ENCODE measurements at places on chromosomes 16 and 17.

DNA sequence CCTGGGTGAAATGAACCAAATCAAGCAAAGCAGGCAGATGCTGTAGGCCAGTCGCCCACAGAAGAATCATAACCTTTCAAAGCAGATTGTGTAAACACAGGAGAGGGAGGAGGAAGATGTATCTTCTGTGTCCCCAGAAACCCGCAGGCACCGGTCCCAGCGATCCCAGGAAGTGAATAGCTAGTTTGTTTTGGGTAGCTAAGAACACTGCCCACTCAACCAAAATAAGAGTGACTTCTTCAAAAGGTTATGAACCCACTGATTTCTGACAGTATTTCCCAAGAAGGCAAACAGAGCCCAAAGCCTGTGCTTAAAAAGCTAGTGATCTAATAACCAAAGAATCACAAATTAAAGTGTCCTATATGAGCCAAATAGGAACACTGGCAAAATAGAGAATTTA, 67.8 kb downstream of the GRIN2A start:
- DNase-seq: no peak

DNA sequence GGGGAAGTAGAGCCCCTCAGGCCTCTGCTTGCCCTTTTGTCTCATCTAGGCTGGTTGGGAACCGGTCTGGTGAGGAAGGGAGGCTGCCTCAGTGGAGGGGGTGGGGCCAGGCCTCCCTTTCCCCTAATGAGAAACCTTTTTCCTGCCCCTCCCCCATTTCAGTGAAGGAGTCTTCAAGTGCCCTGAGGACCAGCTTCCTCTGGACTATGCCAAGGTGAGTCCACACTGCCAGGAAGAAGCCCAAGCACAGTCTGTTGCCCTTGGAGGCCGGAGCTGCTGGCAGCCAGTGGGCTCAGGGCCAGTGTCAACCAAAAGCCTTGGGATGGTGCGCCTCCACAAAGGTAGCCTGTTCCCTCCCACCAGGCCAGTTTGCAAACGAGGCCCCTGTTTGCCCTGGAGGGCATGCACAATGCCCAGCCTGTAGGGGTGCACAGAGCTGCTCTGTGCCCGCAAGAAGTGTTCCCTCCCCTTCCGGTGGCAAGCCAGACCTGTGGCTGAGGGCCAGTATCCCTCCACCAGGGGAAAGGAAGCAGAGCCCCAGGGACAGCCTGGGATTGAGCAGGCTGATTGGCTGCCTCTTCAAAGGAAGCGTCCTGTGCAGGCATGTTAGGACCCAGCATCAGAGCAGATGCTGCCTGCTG, 3.4 kb downstream of the TRAF4 start:
- no peak for DNase-seq

- DNase-seq: no peak
Observed at GRCh38 chr17:45841186-45841585, 3.5 kb upstream of the SPPL2C start.

DNA sequence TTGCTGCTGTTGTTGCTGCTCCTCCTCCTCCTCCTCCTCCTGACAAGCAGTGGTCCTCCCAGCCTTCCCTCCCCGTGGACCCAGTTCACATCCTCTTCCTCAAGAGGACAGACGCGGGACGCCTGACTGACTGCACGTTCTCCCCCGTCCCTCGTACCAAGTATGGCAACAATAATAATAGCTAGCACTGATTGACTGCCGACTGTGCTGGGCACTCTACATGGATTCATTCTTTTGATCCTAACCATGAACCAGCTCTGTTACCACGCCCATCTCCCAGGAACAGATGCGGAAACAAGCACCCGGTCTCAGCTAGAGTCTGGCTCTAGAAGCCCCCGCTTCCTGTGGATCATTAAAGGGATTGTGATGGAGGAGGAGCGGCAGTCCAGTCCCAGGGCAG, 78.0 kb downstream of the GNAO1 start:
- DNase-seq: no peak

- DNase-seq: no peak
Observed at GRCh38 chr16:23914946-23915530, 79.3 kb downstream of the PRKCB start.

DNA sequence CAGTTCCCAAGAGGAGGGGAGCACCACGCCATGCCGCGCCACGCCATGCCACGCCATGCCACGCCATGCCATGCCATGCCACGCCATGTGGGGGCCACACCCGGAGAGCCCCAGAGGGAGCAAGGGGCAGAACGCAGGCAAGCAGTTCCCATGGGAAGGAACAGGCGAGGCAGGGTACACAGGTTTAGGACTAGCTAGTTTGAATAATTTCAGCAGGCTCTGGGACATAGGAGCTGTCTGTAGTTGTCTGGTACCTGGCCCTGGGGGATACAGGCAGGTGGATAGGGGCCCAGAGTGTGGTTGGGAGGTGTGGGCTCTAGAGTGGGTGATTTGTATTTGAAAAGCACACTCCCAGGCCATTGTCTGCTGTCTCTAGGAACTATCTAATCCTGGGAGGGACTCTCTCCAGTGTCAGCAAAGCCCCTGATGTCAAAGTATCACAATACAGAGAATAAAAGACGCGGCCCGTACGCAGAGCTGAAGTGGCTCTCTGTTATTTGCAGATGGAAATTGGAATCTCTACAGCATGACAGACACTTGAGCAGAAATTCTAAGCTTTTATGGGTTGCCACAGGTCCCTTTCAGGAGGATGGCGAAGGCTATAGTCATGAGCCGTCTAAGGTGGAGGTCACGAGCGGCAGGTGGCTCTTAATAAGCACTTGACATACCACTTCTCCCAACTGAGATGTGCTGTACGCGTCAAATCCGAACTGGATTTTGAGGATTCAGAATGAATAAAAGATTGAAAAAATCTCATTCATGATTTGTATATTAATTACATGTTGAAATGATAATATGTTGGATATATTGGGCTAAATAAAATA, 220.8 kb upstream of the TNRC6C start:
- DNase-seq: no peak

DNA sequence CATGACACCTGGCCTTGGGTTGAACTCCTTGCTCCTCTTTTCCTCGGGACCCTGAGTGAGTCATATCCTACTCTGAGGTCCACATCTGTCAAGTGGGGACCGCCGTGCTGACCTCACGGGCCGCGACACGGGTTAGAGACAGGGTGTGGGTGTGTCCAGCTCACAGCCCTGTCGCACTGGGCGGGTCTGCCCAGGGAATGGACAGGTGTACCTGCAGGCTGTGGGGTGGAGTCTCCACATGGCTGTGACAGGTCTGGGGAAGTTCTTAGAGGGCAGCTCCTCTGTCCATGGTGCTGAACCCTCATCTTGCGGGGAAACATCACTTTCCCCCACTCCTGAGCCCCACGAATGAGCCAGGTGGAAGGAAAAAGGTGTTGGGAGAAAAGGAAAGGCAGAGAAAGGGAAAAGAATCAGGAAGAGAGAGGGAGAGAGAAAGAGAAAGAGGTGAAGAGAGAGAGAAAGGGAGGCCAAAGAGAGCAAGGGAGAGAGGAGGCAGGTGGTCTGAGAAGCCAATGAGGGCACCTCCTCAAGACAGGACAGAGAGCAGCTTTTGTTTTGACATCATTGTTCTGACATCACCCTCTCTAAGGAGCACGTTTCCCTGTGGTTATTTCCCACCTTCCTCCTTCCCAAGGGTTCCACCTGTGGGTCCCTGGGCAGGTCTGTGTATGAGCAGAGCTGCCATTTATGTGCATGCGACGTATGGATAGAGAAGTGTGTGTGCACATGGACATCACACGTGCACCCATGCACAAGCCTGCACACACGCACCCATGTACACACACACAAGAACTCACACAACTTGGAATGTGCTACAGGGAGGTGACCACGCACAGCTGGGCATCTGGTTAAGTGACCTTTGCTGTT, 32.6 kb upstream of the CBFA2T3 start:
- DNase-seq: no peak
